ENCODE measurements at places on chromosomes 5 and 9.

DNA sequence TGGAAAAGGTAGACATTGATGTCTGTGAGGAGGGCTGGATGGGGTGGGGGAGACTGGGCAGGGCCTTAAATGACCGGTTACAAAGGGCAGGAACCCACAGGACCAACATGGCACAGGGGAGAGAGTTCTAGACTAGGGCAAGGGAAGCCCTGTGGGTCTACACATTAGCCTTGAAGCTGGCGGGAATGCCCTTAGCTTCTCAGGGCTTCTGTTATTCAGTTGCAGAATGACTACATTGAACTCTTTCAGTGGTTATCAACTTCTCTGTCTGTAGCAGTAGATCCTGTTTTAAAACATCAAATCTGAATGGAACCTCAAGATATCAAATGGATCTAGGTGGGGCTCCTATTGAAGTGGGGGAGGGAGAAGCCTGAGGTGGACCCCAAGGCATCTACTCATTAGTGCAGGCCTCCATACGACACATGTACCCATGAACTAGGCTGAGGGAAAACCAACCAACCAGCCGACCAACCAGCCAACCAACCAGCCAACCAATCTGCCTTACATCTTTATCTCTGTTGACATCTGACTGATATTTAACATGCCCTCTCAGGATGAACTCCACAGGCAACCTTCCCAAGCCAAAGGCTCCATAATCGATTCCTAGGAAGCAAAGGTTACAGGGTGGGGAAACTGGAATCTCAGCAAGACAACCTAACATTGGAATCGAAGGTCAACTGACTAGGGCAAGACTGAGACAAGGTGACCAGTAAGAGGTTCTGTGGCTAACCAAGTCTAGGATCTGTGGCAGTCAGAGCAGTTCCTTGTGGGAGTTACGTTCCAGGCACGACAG is 48.3 kb downstream of the DAP start:
- DNase-seq, result no peak

GRCh38 chr9:126620478-126620877 is 6.8 kb downstream of the LMX1B start:
- no peak for DNase-seq

DNA sequence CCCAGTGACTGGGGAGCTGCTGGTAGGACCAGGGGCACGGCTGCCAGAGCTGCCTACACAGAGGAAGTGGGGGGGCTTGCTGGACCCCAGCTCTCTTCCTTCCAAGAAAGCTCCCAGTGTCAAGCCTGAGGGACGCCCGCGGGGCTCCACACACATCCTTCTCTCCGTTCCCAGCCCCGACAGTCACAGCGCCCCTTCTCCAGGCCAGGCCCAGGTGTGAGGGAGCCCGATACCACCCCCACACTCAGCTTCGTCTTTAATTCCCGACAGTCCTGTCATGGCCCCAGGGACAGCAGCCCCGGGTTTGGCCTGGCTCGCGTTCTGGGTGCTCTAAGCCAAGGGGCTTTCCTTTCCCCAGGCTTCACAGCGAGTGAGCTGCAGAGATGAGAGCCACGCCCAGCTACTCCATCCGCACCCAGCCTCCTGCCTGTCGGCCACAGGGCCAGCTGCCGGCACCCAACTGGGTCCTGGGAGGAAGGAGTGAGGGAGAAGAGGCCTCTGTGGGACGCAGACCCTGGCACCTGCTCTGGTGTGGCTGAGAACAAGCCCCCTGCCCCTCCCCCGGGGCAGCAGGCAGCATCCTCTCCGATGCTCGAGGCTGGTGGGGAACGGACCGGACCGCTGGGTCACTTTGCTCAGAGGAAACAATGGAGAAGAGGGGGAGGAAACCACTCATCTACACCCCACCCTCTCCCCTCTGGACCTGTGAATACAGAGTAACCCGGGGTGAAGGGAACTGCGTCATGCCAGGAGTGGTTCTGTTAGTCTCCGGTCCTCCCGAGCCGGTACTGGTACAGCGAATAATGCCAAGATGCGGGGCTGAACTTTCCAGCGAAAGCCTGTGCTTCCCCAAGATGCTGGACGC is 53.9 kb upstream of the PHYKPL start:
- DNase-seq, result no peak

DNA sequence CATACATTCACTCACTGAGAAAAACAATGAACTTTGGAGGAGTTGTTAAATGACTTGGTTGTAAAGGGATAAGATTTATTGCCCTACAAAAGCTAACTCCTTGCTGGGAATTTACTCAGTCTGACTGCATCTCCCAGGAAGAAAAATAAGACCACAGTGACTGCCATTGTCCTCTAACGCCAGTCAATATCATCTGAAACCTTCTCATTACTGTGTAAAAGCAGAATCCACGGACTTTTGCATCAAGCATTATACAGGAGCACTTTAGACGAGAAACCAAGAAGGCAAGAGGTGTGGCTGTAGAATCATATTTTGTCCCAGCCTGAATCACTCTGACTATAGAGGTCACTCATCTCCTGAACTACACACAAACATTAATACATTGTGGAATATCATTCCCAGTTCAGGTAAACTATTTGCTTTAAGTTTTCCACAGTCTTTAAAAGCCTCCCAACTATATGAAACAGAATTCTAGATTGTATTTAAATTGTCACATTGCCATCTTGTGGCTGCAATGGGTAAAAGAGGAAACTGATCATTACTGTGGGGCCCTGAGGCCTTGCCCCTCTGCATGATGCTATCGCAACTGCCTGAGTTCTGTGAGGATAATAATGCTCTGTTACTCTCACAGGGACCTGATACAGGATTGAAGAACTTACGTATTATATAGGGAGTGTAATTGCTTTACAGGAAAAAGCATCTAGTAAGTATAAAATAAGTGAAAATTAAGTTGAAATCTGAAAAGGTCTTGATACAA is 142.9 kb downstream of the SLCO4C1 start:
- DNase-seq, result peak; percentile 8

DNA sequence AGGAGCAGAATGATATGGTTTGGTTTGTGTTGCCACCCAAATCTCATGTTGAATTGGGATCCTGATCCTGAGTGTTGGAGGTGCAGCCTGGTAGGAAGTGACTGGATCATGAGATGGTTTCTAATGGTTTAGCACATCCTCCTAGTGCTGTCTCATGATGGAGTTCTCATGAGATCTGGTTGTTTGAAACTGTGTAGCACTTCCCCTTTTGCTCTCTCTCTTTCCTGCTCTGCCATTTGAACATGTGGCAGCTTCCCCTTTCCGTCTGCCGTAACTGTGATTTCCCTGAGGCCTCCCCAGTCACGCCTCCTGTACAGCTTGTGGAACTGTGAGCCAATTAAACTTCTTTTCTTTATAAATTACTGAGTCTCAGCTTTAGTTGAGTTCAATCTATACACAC is 756.8 kb upstream of the CDH6 start:
- no peak for DNase-seq

DNA sequence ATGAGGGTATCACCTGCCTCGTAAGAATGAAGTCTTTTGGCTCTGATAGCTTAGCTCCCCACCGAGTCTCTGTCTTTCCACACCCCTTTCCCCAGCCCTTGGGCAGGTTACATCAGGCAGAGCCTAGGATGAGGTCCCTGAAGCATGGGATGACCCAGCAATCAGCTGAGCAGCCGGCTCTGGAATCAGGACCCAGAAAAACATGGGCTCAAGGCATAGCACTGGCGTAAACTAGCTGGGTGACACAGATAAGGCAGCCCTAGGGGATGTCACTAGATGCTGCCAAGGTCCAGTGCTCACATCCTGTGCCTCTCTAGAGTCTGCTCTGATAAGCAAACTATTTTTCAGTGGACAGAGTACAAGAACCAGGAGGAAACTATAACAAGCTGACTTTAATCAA is 26.6 kb downstream of the IDNK start:
- no peak for DNase-seq

DNA sequence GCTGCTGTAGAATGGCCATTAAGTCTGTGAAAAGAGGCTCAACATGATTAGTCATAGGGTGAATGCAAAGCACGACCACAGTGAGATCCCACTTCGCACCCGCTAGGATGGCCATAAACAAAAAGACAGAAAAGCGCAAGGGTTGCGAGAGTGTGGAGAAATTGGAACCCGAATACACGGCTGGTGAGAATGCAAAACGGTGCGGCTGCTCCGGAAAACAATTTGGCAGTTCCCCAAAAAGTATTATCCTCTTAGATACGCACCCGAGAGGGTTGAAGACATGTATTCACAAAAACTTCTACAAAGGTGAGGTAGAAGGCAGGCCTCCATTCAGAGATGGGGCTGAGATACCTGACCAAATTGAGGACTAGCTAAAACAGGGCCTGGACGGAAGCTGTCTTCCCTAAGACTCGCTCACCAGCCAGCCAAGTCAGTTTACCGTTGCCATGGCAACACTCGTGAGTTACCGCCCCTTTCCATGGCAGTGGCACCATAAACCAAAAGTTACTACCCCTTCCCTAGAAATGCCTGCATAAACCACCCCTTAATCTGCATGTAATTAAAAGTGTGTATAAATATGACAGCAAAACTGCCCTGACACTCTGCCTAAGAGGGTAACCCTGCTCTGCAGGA is 726 bp upstream of the PSMB7 start:
- DNase-seq, result no peak

GRCh38 chr9:109802491-109802890 is 22.5 kb downstream of the PALM2AKAP2 start:
- DNase-seq, result no peak
